Neural progenitor cell (in vitro differentiated cells): ENCODE measurements at places on chromosomes 7 and 10.

- H3K4me1 ChIP-seq: no peaks in the 10 kb centered on the region
- H3K27ac ChIP-seq: no peak overlapping the region
- no peaks in the 10 kb centered on the region for H3K27me3 ChIP-seq
- no peaks in the 10 kb centered on the region for H3K36me3 ChIP-seq
Observed at GRCh38 chr10:8766899-8767298, 712.4 kb downstream of the GATA3 start.

- no peak for DNase-seq
- peaks cover 18% of the 10 kb centered on the region for H3K4me1 ChIP-seq
- H3K27ac ChIP-seq: no peak overlapping the region
- no peaks in the 10 kb centered on the region for H3K27me3 ChIP-seq
- H3K36me3 ChIP-seq: no peaks in the 10 kb centered on the region
Observed at GRCh38 chr7:70389531-70390151, 742.3 kb upstream of the GALNT17 start.

DNA sequence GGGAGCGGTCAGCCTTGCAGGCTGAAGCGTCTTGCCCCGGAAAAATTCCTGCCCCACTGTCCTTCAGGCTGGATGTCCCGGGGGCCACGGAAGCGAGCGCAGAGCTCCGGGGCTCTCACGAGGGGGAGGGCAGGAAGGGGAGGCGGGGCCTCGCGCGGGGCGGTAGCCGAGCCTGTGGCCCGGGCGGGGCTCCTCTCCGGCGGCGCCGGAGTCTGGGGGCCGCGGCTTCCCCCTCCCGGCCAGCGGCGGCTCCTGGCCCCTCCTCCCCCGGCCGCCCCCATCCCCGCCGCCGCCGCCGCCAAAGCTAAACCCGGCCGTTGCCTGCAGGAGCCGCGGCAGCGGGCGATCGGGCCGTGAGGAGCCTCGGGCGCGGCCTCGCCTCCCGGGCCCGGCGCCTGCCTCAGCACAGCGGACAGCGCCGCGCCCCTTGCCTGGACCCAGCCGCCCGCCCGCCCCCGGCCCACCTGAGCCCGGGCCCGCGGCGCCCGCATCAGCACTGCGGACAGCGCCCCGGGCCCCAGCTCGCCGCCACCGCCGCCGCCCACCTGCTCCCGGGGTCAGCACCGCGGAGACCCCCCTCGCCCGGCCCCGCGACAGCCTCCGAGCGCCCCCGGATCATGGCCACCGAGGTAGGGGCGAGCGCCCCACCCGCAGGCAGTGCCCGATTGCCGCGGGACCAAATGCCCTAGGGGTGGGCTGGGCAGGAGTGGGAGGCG is at the start of gene GOLGA7B:
Gene GOLGA7B, plus strand, starts transcription at position 157 of the 716 bp plus-strand sequence. Its CDS starts 461 bp downstream, at position 618.
- no peaks in the 10 kb centered on the region for H3K36me3 ChIP-seq
- peak within 1 kb of the TSS; percentile 57 for H3K4me3 ChIP-seq
- H3K4me1 ChIP-seq: no peaks in the 10 kb centered on the region
- peak; percentile 97 for DNase-seq
- H3K27me3 ChIP-seq: peaks cover 96% of the 10 kb centered on the region

DNA sequence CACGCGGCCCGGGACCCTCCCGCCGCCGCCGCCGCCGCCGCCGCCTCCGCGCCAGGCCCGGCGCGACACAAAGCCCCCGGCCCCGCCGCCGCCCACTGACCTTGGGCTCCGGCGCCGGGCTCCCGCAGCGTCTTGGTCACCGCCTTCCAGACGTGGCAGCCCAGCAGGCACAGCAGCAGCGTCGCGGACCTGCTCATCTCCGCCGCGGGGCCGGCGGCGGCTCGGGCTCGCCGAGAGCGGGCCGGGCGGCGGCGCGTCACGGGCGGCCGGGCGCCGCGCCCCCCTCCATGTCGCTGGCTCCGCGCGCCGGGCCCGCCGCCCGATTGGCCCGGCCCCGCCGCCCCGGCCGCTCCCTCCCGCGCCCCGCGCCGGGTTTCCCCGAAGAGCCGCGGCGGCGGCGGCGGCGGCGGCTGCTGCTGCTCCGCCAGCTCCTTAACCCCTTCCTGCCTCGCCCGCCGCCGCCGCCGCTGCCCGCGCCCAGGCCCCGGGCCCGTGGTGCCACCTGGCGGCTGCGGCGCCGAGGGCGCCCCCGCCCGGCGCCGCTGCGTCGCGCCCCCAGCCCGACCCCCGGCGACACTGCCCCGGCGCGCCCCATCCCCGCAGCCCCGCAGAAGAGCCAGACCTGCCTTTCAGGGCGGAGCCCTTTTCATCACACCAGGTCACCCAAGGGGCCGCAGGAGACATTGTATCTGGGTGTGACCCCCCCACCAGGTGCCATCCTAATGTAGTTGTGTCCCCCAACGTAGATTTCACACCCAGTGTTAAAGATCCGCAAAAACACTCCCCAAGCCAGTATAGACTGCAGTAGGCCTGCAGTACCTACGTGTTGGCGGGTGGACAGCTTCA is at the start of gene FAM171A1:
Gene FAM171A1, minus strand, starts transcription at position 434 of the 846 bp plus-strand sequence. Its CDS starts 237 bp downstream, at position 197.
- no peak within 1 kb of the TSS for H3K27ac ChIP-seq
- H3K36me3 ChIP-seq: no peaks in the 10 kb centered on the region
- H3K27me3 ChIP-seq: peaks cover 16% of the 10 kb centered on the region
- peaks cover 8% of the 10 kb centered on the region for H3K4me1 ChIP-seq
- peak; percentile 91 for DNase-seq
- peak within 1 kb of the TSS; percentile 67 for H3K4me3 ChIP-seq

GRCh38 chr7:117412946-117413559 is 14.2 kb downstream of the ASZ1 start:
- H3K4me1 ChIP-seq: no peaks in the 10 kb centered on the region
- H3K27me3 ChIP-seq: no peaks in the 10 kb centered on the region
- no peaks in the 10 kb centered on the region for H3K36me3 ChIP-seq
- DNase-seq: no peak
- no peak overlapping the region for H3K4me3 ChIP-seq

GRCh38 chr7:29479301-29480200 is 84.1 kb upstream of the PRR15 start:
- no peak overlapping the region for H3K27ac ChIP-seq
- DNase-seq: peak; percentile 67
- H3K27me3 ChIP-seq: no peaks in the 10 kb centered on the region

DNA sequence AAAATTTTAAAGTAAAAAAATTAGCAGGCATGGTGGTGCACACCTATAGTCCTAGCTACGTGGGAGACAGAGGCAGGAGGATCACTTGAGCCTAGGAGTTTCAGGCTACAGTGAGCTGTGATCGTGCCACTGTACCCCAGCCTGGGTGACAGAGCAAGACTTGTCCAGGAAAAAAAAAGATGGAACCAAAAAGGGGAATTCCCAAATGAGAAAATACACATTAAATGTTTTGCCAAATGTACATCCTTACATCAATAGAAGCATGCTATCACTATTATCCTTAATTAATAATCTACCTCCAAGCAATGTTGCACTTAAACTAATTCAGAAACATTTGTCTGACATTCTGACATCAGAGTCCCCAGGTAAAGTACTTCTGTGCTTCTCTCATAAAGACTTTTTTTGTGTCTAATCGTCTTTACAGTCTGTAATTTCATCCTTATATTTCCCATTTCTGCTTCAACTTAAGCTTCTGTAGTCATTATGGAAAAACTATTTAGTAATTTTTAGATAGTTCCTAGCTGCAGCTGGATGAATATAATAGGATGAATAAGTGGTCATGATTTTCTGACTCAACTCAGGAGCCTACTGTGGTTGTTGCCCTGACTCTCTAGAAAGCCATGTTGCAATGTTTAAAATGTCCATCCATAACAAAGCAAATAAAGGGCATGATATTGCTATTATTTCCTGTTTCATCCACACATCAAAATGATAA is 57.7 kb downstream of the MYPN start:
- H3K4me3 ChIP-seq: no peak overlapping the region
- no peak overlapping the region for H3K27ac ChIP-seq

DNA sequence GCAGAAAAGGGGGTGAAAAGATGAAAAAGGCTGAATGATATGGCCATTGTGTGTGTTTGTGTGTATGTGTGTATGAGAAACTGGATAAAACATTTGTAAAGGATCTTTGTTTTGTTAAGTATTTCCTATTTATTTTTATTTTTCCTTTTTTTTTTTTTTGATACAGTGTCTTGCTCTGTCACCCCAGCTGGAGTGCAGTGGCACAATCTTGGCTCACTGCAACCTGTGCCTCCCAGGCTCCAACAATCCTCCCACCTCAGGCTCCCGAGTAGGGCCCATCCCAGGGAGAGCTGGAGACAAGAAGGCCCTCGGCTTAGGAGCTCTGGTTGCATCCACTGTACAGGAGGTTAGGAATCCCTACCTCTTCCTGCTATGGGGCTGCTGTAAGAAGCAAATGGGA is 6.9 kb upstream of the CALML5 start:
- no peak overlapping the region for H3K27ac ChIP-seq
- no peak for DNase-seq
- H3K36me3 ChIP-seq: no peaks in the 10 kb centered on the region
- no peaks in the 10 kb centered on the region for H3K27me3 ChIP-seq
- no peaks in the 10 kb centered on the region for H3K4me1 ChIP-seq

DNA sequence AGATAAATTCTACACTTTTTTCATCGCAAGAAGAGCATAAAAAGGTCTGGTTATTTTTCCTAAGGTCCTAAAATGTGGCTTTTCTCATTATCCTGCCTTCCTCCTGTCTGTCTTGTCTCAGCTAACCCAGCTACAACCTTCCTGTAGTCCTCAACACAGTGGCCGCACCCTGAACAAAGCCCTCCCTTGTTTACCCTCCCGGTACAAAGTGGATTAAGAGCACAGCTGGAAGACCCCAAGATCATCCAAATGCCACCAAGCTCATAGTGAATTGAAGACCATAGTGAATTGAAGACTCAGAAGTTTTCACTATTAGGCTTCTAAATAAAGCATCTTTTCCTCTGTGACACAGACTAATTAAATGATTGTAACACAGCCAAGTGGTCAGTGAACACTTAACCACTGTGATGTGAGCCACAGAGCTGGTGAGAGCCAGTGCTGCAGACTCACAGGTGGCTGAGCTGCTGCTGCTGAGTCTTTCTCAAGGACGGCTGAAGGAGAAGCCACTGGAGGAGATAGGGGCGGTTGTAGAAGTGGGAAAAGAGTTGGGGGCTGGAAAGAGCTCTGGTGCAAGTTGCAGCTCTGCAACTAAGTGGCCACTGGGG is 123.6 kb downstream of the ATXN7L1 start:
- no peaks in the 10 kb centered on the region for H3K27me3 ChIP-seq
- H3K4me1 ChIP-seq: peaks cover 28% of the 10 kb centered on the region
- H3K4me3 ChIP-seq: no peak overlapping the region
- H3K27ac ChIP-seq: no peak overlapping the region
- peak; percentile 74 for DNase-seq

DNA sequence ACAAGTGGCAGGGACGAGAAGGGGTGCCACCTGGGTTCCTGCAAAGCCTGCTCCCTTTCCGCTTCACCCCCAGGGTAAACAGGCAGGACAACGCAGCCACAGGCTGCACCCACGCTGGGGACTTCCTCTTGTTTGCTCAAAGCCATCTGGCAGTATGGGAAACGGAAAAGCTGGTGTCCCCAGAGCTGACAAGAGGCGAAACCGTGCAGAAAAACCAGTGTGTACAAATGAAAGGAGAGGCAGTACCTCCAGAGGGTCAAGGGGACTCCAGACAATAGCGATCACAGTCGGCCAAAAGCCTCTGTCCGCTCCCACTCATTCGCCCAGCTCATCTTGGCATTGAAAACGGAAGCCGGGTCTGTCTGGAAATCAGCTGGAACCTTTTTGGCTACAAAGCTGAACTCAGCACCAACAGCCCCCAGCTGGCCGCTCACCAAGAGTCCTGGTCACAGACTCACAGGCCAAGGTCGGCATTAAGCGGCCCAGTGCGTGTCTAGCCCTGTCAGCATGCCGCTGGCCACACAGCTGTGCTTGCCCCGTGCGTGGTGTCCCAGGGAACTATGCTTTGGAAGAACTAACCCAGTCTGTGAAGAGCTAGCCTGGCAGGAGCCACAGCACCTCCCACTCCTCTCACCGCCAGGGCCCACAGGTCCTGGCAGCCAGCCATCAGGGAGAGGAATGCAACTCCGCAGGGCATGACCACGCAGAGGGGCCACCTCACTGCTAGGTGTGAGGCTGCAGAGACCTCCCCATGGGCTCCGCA is 10.4 kb downstream of the TNS3 start:
- DNase-seq: no peak
- H3K4me3 ChIP-seq: no peak overlapping the region
- peaks cover 4% of the 10 kb centered on the region for H3K4me1 ChIP-seq
- no peak overlapping the region for H3K27ac ChIP-seq
- H3K27me3 ChIP-seq: no peaks in the 10 kb centered on the region
- H3K36me3 ChIP-seq: no peaks in the 10 kb centered on the region

GRCh38 chr10:133198621-133199487 is 31.2 kb upstream of the UTF1 start:
- H3K36me3 ChIP-seq: no peaks in the 10 kb centered on the region
- no peaks in the 10 kb centered on the region for H3K4me1 ChIP-seq
- no peak overlapping the region for H3K4me3 ChIP-seq
- no peak for DNase-seq
- no peak overlapping the region for H3K27ac ChIP-seq
- no peaks in the 10 kb centered on the region for H3K27me3 ChIP-seq

GRCh38 chr10:51389415-51390321 is 309.7 kb downstream of the CSTF2T start:
- peak; percentile 78 for DNase-seq
- H3K4me1 ChIP-seq: no peaks in the 10 kb centered on the region
- H3K27me3 ChIP-seq: no peaks in the 10 kb centered on the region
- no peak overlapping the region for H3K4me3 ChIP-seq
- no peak overlapping the region for H3K27ac ChIP-seq

DNA sequence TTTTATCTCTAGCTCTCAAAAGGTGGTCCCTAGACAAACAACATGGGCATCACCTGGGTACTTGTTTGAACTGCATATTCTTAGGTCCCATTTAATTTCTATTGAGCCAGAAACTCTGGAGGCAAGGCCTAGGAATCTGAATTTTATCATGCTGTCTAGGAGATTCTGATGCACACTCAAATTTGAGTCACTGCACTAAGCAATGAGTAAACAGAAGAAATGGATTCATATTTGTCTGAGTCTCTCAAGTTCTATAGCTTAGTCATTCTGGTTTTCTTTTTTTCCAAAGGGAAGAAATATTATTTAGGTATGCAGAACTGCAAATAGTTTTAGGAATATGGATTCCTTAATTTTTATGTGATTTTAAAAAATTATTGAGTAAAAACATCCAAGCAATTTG is 185.5 kb downstream of the SEMA3A start:
- H3K27me3 ChIP-seq: no peaks in the 10 kb centered on the region
- no peaks in the 10 kb centered on the region for H3K4me1 ChIP-seq
- no peak overlapping the region for H3K4me3 ChIP-seq
- DNase-seq: no peak
- H3K36me3 ChIP-seq: peaks cover 8% of the 10 kb centered on the region

DNA sequence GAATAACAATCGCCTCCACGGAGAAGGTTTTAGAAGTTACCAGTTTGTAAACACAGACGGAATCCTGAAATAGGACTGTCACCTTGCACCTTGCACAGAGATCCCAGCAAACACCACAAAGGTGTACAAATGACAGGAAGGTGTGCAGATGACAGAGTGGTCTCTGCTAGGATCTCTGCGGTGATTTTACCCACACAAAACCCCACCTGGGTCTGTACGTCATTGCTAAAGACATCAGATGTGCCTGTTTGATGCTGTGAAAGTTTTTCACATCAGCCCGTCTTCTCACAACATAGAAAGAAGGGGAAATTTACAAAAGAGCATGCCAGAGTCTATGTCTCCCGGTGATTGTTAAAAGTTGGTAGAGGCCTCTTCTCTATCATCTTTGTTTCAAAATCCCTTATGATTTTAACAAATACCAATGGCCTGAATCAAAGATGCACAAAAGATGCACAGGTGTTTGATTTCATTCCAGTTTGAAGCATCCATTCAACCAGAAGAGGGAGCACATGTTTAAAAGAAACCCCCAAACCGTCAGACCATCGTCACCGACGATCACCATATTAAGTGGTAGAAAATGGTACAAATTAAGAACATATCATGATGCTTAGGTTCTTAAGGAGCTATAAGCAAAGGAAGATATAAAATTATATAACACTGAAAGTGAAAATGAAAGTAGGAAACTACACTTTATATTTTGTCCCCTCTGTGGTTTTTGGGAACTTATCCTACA is 576.5 kb downstream of the PTPRN2 start:
- H3K36me3 ChIP-seq: no peaks in the 10 kb centered on the region
- peaks cover 37% of the 10 kb centered on the region for H3K4me1 ChIP-seq
- no peak overlapping the region for H3K4me3 ChIP-seq
- H3K27me3 ChIP-seq: no peaks in the 10 kb centered on the region
